ENCODE measurements at places on chromosomes 2 and 18.
A peak's percentile ranks its signal among the peaks of the same experiment; 100 is the strongest.

GRCh38 chr18:73446502-73446901 is 578.7 kb upstream of the NETO1 start:
- no peak for DNase-seq
- no peaks in the 10 kb centered on the region for H3K36me3 ChIP-seq
- H3K27ac ChIP-seq, result no peak overlapping the region
- H3K4me1 ChIP-seq, result no peaks in the 10 kb centered on the region
- H3K27me3 ChIP-seq, result no peaks in the 10 kb centered on the region

DNA sequence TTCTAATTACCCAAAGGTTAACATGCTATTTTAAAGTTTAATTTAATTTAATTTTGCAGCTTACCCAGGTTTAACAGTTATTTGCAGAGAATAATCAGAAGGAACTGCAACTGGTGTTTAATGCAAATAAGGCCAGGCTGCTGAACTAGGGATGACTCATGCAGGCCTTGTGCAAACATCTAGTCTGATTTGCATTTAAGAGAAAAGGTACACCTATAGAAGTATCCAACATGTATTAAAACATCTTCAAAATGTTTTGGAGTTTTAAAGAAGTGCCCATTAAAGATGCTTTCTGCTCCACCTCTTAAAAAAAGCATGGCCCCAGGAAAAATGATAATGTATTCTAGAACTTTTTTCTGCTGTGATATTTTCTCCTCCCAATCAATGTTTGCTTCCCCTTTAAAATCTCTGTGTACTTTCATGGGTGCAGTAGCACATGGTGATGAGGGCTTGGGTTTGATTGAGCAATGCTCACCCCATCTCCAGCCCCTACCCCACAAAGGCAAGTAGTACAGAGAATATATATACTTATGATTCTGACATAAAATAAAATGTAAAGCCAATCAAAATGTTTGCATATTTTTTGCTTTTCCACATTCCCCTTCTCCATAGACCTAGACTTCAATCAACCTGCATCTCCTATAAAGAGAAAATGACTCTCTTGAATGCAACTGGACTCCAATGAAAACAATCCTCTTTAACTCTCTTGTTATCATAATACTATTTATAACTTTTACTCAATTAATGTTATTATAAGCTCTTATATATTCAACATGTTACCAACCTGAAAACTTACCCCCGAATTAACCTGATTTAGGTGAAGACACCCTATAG is 54.1 kb downstream of the ATP8B1 start:
- H3K36me3 ChIP-seq, result no peaks in the 10 kb centered on the region
- H3K4me3 ChIP-seq, result no peak overlapping the region
- DNase-seq, result no peak

DNA sequence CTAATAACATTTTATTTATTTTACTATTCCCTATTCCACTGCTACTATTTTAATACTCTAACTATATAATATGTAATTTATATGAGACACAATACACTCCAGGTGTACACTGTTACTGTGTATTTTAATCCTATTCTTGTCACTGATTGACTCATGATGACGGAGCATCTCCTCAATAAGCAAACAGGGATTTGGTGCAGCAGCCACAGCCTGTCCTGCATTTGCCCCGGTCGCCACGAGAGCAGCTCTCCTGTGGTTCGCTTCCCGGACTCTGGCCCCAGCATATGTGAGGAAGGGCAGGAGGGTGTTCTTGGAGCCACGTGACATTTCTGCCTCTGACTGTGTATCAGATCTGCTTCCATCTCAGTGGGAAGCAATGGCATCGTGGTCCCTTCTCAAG is 74.1 kb upstream of the PXDN start:
- H3K4me1 ChIP-seq, result peaks cover 34% of the 10 kb centered on the region
- H3K27me3 ChIP-seq, result peaks cover 6% of the 10 kb centered on the region
- no peak overlapping the region for H3K4me3 ChIP-seq
- H3K27ac ChIP-seq, result no peak overlapping the region
- DNase-seq, result no peak
- H3K36me3 ChIP-seq, result no peaks in the 10 kb centered on the region

DNA sequence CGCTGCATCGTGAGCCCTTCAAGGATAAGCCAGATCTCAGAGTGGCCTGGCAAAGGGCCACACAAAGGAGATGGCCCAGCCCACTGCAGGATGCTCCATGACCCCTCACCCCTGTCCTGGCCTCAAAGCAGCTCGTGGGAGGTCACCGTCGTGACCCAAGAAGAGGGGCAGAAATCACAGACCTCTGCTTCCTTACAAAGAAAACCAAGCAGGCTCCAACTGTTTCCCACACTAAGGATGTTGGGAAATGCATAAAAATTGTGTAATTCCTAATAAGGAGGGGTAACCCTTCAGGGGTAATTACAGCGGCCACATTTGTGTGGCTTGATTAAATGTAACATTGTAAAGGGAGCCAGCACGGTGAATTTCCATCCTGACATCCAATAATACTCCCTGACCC is 102.3 kb downstream of the BOD1L2 start:
- no peak overlapping the region for H3K27ac ChIP-seq
- no peak for DNase-seq
- H3K27me3 ChIP-seq, result peaks cover 14% of the 10 kb centered on the region
- no peak overlapping the region for H3K4me3 ChIP-seq
- peaks cover 57% of the 10 kb centered on the region for H3K4me1 ChIP-seq

- no peaks in the 10 kb centered on the region for H3K4me1 ChIP-seq
- no peaks in the 10 kb centered on the region for H3K27me3 ChIP-seq
- DNase-seq, result no peak
- no peak overlapping the region for H3K27ac ChIP-seq
- H3K36me3 ChIP-seq, result no peaks in the 10 kb centered on the region
- H3K4me3 ChIP-seq, result no peak overlapping the region
These were observed 150.2 kb downstream of the KCNH7 start for GRCh38 chr2:162688403-162688802.

DNA sequence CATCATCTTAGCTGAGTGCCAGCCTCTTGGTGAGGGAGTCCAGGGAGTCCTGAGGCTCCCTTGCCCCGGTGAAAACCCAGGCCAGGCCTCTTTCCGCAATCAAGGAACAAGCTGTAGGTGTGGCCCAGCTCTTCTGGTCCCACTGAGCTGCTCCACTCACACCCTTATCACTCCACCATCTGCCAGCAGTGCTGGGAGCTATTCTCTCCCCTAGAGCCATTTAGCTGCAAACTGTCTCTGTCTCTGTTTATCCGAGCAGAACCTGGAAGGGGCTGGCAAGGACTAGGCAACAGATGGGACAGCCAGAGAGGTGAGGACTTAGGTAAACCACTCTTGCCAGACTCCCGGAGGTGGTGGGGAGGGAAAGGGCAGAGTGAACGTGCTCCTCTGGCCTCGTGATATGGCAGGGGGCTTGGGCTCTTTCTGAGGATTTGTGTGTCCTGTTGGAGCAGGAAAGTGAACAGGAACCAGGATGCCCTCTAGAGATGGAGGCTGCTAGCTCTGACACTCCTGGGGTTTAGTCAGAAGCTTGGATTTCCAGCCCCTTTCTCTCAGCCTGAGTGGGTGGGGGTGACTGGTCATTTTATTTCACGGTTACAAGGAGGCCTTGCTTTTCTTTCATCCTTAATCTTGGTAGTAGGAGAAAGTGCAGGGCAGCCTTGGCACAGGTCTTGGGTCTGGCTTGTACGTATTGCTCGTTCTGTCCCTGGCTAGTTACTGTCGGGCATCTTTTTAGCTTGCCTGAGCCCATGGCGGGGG is 19.6 kb downstream of the B3GNT2 start:
- no peak overlapping the region for H3K4me3 ChIP-seq
- H3K27me3 ChIP-seq, result no peaks in the 10 kb centered on the region
- H3K27ac ChIP-seq, result peak overlapping the region; percentile 91
- peaks cover 30% of the 10 kb centered on the region for H3K4me1 ChIP-seq
- peaks cover 38% of the 10 kb centered on the region for H3K36me3 ChIP-seq
- no peak for DNase-seq

DNA sequence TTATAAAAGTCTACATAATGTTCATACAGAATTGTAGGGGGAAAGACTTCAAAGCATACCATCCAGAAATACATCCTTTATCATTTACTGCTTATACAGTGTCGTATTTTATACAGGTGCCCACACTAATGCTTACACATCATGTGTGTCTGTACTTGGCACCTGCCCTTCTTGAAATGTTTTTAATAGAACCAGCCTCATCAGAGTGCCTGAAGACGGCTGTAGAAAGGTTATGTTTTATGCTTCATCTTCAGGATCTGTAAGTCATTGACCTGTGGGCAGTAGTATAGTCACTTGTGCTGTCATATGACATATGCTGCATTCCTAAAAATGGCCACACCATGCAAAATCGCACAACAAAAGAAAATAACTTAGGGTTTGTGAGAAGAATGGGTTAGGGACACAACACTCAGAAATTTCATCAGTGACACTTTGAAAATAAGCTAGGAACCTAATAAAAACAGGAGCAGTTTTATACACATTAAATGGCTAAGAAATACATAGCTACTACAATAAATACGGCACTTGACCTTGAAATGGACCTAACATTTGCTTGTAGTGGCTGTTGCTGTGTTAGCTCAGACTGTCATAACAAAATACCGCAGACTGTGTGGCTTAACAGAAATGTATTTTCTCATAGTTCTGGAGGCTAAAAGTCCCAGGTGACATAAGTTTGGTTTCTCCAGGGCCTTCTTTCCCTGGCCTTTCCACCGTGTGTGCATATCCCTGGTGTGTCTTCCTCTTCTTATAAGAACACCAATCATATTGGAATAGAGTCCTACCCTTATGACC is 112.6 kb downstream of the CERS6 start:
- peaks cover 20% of the 10 kb centered on the region for H3K36me3 ChIP-seq
- H3K27me3 ChIP-seq, result no peaks in the 10 kb centered on the region
- DNase-seq, result no peak
- H3K4me3 ChIP-seq, result no peak overlapping the region

DNA sequence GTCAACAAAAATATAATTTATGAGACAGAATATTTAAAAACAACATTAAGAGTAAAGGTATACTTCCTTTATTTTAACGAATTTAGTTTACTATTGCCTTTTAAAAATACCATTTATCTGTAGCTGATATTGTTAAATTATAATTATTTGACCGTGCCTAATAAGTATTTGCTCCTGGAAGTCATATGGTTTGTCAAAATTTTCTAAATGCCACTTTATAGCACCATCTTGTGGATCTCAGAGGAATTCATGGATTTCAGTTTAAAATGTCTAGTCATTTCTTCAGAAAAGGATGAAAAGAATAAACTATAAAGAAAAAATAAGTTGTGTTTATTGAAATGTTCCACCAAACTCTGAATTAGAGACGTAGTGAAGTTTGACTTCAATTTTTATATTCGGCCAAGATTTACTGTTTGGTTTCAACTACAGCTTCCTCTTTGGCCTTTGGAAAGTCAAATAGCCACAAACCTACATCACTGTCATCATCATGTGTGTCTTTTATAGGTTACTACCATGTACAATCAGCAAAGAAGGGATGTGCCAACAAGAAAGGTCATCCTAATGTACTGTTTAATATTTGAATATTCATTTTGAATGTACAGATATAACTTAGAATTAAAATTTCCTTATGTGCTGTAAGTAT is 10.3 kb upstream of the FTCDNL1 start:
- DNase-seq, result no peak
- no peak overlapping the region for H3K27ac ChIP-seq
- no peak overlapping the region for H3K4me3 ChIP-seq
- peaks cover 12% of the 10 kb centered on the region for H3K27me3 ChIP-seq
- no peaks in the 10 kb centered on the region for H3K36me3 ChIP-seq

- DNase-seq, result no peak
- H3K27me3 ChIP-seq, result no peaks in the 10 kb centered on the region
- H3K4me1 ChIP-seq, result peaks cover 50% of the 10 kb centered on the region
- no peak overlapping the region for H3K4me3 ChIP-seq
- peak overlapping the region; percentile 74 for H3K27ac ChIP-seq
- H3K36me3 ChIP-seq, result peaks cover 32% of the 10 kb centered on the region
These were observed 8.1 kb downstream of the NPC1 start for GRCh38 chr18:23578067-23578701.

- no peaks in the 10 kb centered on the region for H3K36me3 ChIP-seq
- peaks cover 35% of the 10 kb centered on the region for H3K27me3 ChIP-seq
These were observed 34.5 kb downstream of the INPP5D start for GRCh38 chr2:233094614-233095013.

GRCh38 chr2:163602196-163602595 is 133.6 kb downstream of the FIGN start:
- H3K27me3 ChIP-seq, result no peaks in the 10 kb centered on the region
- H3K4me3 ChIP-seq, result no peak overlapping the region
- DNase-seq, result no peak
- no peaks in the 10 kb centered on the region for H3K36me3 ChIP-seq
- H3K27ac ChIP-seq, result no peak overlapping the region
- peaks cover 52% of the 10 kb centered on the region for H3K4me1 ChIP-seq

DNA sequence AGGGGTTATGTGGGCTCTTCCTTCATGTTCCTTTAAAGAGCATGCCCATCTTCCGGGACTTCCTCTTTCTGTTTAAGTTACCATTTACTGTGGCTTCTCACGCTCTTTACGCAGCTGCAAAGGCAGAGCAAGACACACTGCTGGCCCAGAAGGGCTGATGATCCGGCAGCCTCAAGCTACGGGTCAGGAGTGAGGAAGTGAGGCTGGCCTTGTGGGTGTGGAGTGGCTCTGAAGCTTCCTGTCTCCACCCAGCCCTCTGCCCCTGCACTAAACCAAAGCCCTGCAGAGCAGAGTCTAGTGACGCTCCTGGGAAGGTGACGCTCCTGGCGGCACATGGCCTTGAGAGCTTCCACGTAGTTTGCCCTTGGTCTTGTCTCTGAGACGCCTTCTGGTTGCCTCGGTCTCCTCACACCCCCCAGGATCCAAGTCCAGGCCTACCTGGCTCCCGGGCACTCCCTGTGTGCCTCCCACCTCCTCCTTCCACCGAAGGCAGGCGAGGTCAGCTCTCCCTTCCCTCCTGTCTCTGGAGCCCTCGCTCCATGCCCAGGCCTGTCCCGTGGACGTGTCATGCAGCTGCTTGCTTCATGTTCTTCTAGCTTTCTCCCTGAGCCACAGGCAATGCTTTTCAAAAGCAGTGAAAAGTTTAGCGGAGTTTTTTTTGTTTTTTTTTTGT is 50.3 kb downstream of the ARL4C start:
- H3K4me1 ChIP-seq, result peaks cover 52% of the 10 kb centered on the region
- peak overlapping the region; percentile 29 for H3K27ac ChIP-seq
- H3K27me3 ChIP-seq, result peaks cover 5% of the 10 kb centered on the region
- no peaks in the 10 kb centered on the region for H3K36me3 ChIP-seq
- no peak overlapping the region for H3K4me3 ChIP-seq

DNA sequence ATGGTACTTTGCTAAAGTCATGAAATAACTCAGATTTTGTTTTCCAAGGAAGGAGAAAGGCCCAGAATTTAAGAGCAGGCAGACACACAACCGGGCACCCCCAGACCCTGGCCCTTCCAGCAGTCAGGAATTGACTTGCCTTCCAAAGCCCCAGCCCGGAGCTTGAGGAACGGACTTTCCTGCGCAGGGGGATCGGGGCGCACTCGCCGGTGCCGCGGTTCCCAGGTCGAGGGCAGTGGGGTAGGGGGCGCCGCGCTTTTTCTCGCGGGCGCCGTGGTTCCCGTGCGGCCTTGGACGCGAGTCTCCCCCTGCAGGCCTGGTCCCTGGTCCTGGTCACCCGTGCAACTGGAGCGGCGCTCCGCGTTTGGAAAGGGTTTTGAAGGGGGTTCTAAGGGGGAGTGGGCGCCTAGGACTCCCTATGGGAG is 1.2 kb downstream of the ZNF236 start:
- peaks cover 26% of the 10 kb centered on the region for H3K36me3 ChIP-seq
- H3K4me1 ChIP-seq, result peaks cover 57% of the 10 kb centered on the region
- peak overlapping the region; percentile 88 for H3K4me3 ChIP-seq
- peaks cover 3% of the 10 kb centered on the region for H3K27me3 ChIP-seq

GRCh38 chr18:30556112-30556511 is 486.4 kb downstream of the DSC3 start:
- no peak overlapping the region for H3K27ac ChIP-seq
- H3K4me1 ChIP-seq, result no peaks in the 10 kb centered on the region
- no peaks in the 10 kb centered on the region for H3K36me3 ChIP-seq

GRCh38 chr2:28981016-28981441 is at the start of gene TOGARAM2:
TOGARAM2 (plus strand) TSS chr2:28981298; CDS start chr2:28994835, 13,537 bp downstream.
- H3K36me3 ChIP-seq, result no peaks in the 10 kb centered on the region
- no peak within 1 kb of the TSS for H3K4me3 ChIP-seq
- peaks cover 63% of the 10 kb centered on the region for H3K4me1 ChIP-seq
- H3K27ac ChIP-seq, result peak within 1 kb of the TSS; percentile 56
- peaks cover 4% of the 10 kb centered on the region for H3K27me3 ChIP-seq
